Astrocyte of the spinal cord (primary cell): ENCODE measurements at places on chromosomes 16 and 17.

DNA sequence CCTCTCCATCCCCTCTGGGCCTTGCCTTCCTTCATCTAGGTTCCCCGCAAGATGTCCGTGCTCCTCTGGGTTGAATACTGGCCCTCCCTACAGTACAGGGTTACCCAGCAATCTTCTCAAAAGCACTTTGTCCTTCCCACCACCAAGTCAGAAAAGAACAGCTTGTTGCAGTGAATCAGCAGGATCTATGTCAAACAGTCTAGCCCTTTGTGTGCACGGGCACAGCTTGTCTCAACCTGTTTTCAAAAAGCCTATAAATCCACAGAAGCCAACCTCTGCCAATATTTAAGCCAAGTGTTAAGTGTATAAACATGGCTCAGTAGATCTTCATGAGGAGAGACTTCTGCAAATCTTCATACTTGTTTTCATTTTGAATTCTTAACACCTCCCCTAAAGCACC, 25.2 kb downstream of the C17orf67 start:
- DNase-seq, result no peak

- no peak for DNase-seq
Measured at GRCh38 chr16:67294938-67295361, 15.6 kb downstream of the PLEKHG4 start.

DNA sequence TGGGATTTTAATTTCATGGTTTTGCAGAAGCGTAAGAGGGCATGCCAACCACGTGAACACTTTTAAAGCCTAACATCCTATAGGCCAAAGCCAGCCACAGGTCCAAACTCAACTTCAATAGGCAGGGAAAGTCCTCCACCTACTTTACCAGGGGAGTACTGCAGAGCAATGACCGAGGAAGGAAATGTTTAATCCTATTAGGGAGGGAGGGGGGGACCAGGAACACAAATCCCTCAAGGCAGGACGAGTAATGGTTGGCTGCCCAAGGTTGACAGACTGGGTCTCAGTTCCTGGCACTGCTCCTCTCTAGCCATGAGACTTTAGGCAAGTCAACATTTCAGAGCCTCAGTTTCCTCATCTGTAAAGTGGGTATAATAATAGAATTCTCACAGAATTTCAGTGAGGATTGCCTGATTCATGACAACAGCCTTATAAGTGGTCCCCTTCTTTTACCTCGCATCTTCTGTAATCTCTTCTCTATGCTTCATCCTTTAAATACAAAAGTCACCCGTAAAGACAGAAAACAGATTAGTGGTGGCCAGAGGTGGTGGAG, 315.8 kb downstream of the HAPSTR1 start:
- no peak for DNase-seq

DNA sequence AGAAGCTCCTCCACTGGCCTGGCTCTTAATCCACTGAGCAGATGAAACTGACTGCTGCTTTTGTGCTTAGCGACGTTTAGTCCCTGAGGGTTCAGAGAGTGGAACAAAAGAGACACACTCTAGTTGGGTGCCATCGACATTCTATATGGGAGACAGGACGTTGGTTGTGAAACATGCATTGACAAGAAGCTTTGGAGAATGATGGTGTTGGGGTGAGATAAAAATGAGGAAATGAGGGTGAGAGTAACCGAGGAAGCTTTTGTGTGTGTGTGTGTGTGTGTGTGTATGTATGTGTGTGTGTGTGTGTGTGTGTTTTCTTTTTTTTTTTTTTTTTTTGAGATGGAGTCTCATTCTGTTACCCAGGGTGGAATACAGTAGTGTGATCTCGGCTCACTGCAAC, 89.5 kb downstream of the ABCC1 start:
- DNase-seq, result no peak

- no peak for DNase-seq
Measured at GRCh38 chr17:47744168-47745036, 11.4 kb downstream of the TBX21 start.

DNA sequence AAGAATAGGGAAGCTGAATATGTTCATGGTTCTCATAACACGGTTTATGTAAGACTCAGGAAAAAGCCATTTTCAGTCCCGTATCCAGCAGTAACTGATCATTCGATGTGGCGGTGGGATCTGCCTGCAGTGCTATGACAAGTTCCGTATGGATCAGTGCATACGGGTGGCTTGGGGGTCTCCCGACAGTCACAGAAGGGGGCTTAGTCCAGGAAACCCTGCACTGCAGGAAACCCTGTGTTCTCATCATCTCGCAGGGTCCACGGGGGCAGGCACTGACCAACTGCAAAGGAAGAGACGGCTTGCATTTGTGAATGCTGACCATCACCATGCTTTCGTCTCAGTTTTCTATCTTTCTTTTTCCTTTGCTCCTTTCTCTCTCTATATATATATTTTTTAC, 7.7 kb downstream of the MTHFSD start:
- no peak for DNase-seq

- DNase-seq, result no peak
Measured at GRCh38 chr17:72034000-72034399, 86.8 kb upstream of the SOX9 start.

DNA sequence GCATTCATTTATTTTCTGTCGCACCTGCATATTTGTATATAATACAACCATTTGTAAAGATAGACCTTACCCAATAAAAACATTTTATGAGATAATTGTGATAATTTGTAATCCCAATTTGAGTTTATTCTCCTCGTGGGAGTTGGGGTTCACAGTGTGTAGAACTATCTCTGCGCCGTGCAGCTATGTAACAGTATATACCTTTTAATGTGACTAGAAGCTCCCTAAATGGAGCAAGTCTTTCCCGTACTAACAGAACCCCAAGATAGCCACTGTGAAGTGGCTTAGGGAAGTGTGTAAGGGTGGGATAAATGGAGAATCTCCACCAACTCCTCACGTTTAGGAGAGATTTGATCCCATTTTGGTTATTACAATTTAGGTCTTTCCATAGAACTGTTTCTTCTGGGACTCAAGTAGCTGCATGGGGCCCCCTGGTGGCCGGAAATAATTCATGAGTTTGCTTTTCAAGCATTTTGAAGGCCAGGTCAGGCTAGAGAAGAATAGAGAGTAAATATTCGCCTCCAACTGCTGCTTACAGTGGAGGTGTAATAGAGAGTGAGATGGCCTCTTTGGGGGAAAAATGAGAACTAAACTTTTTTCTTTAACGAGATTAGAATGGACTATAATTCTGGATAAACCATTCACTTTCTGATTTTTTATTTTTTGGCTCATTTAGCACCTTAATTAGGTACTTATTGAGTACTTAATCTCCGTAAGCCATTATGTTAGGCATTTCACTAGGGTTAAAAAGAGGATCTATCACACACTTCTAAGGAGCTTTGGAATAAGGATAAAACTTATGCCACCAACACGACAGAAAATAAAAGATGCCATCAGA, 4.5 kb downstream of the TMEM100 start:
- peak; percentile 79 for DNase-seq

DNA sequence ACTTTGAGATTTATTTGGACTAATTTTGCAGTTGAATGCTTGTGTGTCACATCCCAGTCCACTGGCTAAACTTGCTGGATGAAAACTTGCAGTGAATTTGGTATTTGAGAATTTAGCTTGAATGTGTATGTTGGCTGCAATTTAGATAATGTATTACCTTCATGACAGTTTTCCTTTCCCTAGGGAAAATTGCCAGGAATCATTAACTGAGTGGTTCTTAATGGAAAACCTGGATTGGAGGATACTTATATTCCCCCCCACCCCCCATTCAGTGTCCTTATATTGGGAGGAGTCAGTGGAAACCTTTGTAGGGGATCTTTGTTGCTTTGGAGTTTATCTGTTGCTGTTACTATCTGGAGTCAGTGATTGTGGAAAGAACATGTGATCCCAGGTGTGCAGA, 67.6 kb downstream of the KPNA2 start:
- DNase-seq, result no peak

DNA sequence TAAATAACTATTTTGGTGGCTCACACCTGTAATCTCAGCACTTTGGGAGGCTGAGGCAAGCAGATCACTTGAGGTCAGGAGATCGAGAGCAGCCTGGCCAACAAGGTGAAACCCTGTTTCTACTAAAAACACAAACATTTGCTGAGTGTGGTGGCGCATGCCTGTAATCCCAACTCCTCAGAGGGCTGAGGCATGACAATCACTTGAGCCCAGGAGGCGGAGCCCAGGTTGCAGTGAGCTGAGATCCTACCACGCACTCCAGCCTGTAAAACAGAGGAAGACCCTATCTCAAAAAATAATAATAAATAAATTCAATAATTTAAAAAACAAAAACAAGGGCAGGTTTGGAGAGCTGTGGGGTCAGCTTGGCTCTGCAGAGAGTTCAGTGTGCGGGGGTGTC, 5.7 kb upstream of the SLC4A1 start:
- no peak for DNase-seq

DNA sequence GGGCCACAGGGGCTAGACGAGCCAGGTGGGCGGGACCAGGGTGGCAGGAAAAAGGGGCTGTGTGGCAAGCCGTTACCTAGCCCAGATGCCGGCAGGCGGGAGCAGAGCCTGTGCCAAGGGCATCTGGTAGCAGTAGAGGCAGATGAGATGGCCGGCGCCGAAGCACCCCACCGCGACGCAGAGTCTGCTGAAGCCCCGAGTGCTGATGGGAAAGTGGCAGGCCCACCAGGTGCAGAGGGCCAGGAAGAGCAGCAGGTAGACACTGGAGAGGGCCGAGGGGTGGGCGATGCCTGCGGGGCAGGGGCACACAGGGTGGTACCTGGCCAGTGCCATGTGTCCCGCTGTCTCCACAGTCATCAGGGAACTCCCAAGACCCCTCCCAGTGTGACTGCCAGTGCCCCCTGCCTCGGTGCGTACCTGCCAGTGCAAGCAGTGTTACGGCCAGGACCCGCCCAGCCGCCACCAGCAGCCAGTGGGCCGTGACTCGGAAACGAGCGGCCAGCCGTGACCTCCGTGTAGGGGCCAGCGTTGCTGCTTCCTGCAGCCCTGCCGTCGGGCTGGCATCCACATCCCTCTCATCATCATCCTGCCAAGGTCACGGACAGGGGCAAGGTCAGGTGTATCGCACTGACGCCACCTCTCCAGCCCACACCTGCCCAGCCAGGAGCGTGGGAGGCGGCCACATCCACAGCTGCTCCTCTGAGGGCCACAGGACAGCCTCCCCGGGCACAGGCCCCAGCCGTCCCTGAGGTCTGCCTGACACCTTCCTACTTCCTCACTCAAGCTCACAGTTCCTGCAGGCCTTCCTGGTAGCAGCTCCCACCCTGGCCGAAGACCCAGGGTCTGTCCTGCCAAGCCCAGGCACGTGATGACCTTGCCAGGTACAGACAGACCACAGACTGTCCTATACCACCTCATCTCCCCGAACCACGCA, 32.1 kb downstream of the CTU2 start:
- DNase-seq, result no peak

- DNase-seq, result no peak
Measured at GRCh38 chr16:56997264-56997663, 7.9 kb downstream of the NLRC5 start.
